ENCODE measurements at places on chromosomes 3 and 15. TPM values are rescaled to one million over a fixed set of nuclear protein-coding genes. Genes with fewer than 3 reads are reported as not detected.

DNA sequence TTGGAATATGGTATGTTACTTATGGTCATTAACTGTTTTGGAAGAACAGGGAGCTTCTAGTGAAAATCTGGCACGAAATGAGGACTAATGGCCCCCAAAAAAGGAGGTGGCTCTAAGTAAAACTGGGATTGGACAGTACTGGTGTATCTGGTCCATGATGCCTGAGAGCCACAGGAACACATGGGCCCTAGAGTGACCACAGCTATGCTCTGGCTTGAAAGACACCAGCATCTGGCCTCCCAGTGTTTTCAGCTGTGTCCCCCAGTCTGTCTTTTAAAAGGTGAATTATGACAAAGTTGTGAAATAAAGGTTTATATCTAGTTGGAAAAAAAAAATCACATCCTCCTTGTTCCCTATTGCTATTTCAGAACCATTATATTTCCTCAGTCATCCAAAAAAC is 64.5 kb downstream of the GSK3B start:
- no peak for DNase-seq

DNA sequence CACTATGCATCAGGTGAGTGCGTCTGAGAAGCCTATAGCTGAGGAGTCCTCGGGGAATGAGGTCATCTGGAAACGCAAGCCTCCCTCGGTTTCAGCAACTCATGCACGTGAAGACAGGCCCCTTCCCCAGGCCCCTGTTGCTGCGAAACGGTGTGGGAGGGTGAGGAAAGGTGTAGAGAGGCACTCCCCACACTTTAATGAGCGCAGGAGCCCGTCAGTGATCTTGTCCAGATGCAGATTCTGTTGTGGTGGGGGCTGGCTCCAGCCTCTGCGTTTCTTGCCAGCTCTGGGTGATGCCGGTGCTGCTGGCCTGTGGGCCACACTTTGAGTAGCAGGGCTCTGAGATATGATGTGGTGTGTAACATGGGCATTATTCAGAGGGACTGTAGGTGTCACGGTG is 38.6 kb upstream of the LACTB start:
- DNase-seq, result no peak

GRCh38 chr3:140428380-140428779 is 249.5 kb upstream of the TRIM42 start:
- no peak for DNase-seq

- no peak for DNase-seq
Measured at GRCh38 chr3:197368821-197369220, 70.4 kb upstream of the DLG1 start.

- no peak for DNase-seq
Measured at GRCh38 chr3:64216274-64217147, 8.8 kb downstream of the PRICKLE2 start.

DNA sequence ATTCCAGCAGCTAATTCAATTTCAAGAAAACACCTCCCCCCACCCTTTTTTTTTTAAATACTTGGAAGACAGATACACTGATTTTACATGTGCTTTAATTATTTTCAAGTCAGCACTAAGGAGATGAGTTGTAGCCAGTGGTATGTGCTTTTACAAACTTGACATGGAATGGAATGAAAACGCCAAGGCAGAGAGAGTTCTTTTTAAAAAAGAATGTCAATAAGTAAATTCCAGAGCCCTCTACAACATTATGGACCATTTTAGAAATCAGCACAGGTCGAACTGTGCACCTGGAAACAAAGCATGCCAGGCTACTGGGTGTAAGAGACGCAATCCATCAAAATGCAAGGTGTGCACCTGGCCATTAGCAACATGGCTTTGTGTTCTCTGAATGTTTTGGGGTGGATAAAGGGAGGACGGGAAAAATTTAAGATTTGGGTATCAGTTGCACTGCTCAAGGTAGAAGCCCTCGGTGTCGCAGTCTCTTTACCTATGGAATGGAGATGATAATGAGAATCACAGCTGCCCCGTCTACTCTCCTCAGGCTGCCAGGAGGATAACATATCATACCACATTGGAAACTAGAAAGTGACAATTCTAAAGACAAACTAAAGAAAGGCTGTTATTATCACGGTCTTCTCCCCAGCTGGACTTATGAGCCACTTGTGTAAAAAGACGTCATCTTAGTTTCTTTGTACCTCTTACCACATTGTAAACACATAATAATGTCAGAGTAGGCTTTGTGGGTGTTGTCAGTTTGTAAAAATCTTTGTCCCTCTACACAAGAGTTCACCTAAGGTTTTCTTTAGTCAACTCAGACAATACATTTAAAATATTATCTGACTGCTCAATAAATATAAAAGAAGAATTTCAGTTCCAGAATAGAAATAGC is 107.4 kb upstream of the PRICKLE2 start:
- no peak for DNase-seq

DNA sequence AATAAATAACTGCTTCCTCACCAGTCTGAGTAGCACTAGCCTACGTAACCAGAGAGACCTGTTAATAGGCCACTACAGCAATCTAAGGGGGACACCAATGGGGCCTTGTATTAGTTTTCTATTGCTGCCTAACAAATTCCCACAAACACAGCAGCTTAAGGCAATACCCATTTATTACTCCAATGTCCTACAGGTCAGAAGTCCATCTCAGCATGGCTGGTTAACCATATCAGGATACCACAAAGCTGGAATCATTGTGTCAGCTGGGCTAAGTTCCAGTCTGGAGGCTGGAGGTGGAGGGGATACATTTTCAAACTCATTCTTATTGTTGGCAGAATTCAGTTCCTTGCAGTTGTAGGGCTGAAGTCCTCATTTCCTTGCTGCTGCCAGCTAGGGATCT is 331.9 kb downstream of the ULK4 start:
- no peak for DNase-seq

The RBMS3 gene
- 35.4 TPM for total RNA-seq

All from neural crest cell (in vitro differentiated cells).